Left ventricle myocardium inferior (tissue), 1 donor: ENCODE measurements at places on chromosomes 7 and 10.

DNA sequence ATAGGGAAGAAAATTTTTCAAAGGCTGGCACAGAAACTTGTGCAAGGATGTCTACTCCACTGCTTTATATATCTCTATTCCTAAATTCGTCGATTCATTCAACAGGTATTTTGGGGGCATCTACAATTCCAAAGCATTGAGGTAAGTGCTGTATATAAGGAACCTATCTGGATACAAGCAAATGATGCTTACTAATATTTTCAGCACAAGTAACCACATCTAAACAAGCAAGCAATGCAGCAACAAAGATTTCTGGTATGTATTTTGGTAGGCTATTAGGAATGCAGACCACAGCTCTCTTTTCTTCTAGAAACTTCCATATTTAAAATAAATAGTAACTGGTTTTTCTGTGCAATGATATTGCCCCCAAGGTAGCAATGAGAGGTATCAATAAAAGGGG lies 183.9 kb downstream of the SGMS1 start:
- no peaks in the 10 kb centered on the region for H3K27me3 ChIP-seq
- no peak overlapping the region for H3K4me3 ChIP-seq
- H3K27ac ChIP-seq, result no peak overlapping the region
- no peak for DNase-seq
- H3K36me3 ChIP-seq, result no peaks in the 10 kb centered on the region

DNA sequence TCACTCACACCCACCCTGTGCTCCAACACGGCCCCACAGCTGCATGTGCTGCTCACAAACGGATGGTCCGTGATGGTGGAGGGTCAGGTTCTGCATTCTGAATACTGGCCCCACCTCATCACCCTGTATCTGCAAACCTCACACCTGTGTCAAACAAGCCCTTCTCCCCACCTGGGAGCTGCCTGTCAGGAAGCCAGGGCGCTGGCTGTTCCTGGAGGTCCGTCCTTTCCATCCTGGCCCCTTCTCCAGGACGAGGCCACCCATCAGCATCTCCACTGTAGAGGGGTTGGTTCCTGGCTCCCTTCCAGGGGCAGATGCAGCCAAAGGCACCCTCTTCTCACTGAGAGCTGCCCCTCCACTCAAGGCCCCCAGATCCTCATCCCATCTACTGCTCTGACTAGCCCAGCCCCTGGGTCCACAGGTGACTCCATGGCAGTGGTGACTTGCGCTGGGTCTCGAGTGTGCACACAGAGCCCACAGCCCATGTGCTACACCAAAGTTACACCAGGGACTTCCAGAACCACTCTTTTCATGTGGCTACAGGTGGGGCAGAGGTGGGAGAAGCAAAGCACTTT lies 229.4 kb downstream of the TNS3 start:
- H3K36me3 ChIP-seq, result no peaks in the 10 kb centered on the region
- no peak overlapping the region for H3K27ac ChIP-seq
- no peak overlapping the region for H3K4me3 ChIP-seq
- DNase-seq, result no peak
- H3K27me3 ChIP-seq, result no peaks in the 10 kb centered on the region
- H3K4me1 ChIP-seq, result peaks cover 25% of the 10 kb centered on the region

DNA sequence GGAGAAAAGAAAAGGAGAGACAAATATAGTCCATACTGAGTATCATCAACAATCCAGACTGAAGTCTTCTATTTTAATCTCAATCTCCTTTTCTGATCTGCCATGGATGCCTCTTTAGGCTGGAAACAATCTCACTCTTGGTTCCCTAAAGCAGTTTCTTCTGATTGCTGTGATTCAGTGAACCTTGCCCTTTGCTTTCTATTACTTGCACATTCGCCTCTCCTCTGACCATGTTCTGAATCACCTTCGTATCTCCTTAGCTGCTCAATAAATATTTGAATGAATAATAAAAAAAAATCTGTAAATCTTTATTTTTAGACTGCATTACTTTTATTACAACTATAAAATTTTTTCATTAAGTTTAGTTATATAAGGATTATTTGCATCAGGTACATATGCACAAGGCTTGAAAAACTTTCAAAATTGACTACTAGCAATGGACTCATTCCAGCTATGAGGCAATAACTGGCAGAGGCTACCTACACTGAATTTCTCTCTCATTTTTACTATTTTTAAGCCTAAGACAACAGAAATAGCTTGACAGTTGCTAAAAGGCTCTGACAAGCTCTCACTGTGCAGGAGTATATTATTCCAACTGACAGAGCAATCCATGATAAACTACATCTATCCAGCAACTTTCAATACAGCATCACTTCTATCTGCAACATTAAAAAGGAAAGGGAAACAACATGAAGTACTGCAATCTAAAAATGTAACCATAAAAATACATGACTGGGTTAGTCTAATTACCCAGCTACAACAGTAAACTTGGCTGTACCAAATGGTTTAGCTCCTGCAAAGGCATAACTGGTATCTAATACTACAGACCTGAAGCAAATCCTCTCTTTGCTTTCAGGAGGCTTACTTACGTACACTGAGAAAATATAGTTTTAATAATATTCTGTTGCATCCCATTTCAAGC lies 25.6 kb downstream of the TM9SF3 start:
- H3K27me3 ChIP-seq, result no peaks in the 10 kb centered on the region
- H3K27ac ChIP-seq, result no peak overlapping the region
- DNase-seq, result no peak
- peaks cover 24% of the 10 kb centered on the region for H3K4me1 ChIP-seq

GRCh38 chr10:58513188-58514110 lies 777 bp downstream of the BICC1 start:
- peak; percentile 71 for DNase-seq
- H3K27ac ChIP-seq, result peak overlapping the region; percentile 78
- H3K4me1 ChIP-seq, result peaks cover 14% of the 10 kb centered on the region
- H3K4me3 ChIP-seq, result peak overlapping the region; percentile 72
- H3K36me3 ChIP-seq, result no peaks in the 10 kb centered on the region

DNA sequence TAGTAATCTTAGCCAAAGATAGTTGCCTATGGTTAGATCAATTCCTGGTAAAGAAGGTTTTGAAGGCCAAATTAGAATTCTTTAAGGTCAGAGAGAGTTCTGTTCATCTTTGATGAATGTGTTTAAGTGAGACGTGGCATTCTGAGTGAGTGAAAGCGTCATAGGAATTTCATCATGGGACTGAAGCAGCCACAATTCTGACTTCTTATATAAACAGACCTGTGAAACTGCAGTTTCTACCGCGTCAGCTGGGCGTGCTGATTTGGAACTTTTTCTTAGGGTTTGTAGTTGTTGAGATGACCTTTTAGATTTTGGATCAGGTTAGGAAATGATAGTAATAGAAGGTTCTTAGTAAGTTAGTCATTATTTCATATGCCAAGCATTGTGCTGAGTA lies 103.8 kb downstream of the CNNM2 start:
- H3K4me1 ChIP-seq, result no peaks in the 10 kb centered on the region
- H3K27me3 ChIP-seq, result no peaks in the 10 kb centered on the region
- H3K36me3 ChIP-seq, result no peaks in the 10 kb centered on the region
- no peak overlapping the region for H3K4me3 ChIP-seq
- no peak for DNase-seq
- no peak overlapping the region for H3K27ac ChIP-seq

GRCh38 chr7:28654110-28654509 lies 241.8 kb downstream of the CREB5 start:
- no peak overlapping the region for H3K4me3 ChIP-seq
- no peak overlapping the region for H3K27ac ChIP-seq
- H3K4me1 ChIP-seq, result no peaks in the 10 kb centered on the region
- no peaks in the 10 kb centered on the region for H3K36me3 ChIP-seq
- no peaks in the 10 kb centered on the region for H3K27me3 ChIP-seq

DNA sequence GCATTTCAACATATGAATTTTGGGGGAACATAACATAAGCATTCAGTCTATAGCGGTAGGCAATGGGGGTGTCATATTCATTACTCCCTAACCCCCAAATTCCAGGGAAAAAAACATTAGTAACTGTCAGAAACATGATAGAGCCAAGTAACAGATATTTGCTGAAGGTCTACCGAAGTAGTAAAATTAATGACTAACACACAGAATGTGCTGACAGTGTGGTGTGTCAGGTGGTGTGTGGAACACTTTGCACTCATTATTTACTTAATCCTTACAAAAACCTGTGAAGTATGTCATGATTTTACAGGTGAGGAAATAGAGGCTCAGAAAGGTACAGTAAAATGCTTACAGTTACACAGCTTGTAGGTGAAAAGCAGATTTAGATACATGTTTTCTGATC lies 85.4 kb upstream of the RHOBTB1 start:
- no peak overlapping the region for H3K4me3 ChIP-seq
- no peak overlapping the region for H3K27ac ChIP-seq
- no peaks in the 10 kb centered on the region for H3K36me3 ChIP-seq
- no peaks in the 10 kb centered on the region for H3K27me3 ChIP-seq
- no peaks in the 10 kb centered on the region for H3K4me1 ChIP-seq

DNA sequence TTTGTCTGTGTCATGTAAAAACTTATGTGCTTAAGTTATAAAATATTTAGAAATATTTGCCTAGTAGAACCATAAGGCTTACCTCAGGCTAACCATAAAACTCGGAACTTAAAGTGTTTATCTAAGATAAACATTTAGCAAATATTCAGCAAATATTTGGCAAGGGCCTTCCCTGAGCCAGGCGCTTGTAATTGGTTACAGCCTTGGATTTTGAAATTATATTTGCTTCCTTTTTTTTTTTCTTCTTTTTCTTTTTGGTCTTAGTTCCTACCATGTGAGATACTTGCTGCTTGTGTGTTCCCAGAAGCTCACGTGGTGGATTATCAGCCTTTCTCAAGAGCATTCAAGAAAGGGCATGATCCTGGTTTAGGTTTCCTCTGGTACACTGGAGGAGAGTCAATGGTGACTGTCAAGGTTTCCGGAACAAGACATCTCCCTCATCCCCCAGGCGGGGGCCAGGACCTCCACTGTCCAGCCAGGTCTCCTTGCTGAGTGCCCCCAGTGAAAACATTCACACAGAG lies 5.2 kb upstream of the BRI3 start:
- peaks cover 18% of the 10 kb centered on the region for H3K4me1 ChIP-seq
- H3K36me3 ChIP-seq, result no peaks in the 10 kb centered on the region
- H3K4me3 ChIP-seq, result no peak overlapping the region
- peak overlapping the region; percentile 39 for H3K27ac ChIP-seq
- no peak for DNase-seq

DNA sequence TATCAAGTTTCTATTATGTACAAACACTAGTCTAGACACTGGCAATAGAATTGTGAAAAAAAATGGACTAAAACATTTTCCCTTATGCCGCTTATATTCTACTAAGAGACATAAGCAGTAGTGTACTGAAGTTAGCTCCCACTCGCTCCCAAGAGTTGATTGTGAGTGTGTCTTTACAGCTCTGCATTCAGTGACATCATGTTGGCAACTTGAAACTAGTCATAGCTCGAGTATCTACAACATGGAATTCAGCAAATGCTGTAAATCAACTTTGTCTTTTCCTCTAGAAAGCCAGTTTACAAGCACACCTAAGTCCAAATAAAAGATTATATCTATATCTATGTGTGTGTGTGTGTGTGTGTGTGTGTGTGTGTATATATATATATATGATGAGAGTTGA lies 58.8 kb upstream of the MAGI2 start:
- H3K27me3 ChIP-seq, result no peaks in the 10 kb centered on the region
- no peak overlapping the region for H3K27ac ChIP-seq

DNA sequence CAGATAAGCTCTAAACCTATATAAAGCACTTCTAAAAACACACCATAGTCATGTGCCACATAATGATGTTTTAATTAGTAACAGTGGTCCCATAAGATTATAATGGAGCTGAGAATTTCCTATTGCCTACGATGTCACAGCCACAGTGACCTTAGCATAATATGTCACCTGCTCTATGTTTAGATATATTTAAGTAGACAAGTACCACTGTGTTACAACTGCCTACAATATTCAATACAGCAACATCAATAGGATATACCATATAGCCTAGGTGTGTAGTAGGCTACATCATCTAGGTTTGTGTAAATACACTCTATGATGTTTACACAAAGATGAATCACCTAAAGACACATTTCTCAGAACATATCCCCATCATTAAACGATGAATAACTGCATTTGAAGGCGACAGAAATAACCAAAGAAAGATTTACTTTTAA lies 24.5 kb downstream of the GPR22 start:
- peak overlapping the region; percentile 2 for H3K27ac ChIP-seq
- H3K4me3 ChIP-seq, result peak overlapping the region; percentile 6
- no peak for DNase-seq
- H3K36me3 ChIP-seq, result no peaks in the 10 kb centered on the region
- H3K4me1 ChIP-seq, result peaks cover 18% of the 10 kb centered on the region
- no peaks in the 10 kb centered on the region for H3K27me3 ChIP-seq

GRCh38 chr10:101297901-101298486 lies 56.0 kb upstream of the BTRC start:
- H3K4me1 ChIP-seq, result peaks cover 12% of the 10 kb centered on the region
- H3K27me3 ChIP-seq, result peaks cover 61% of the 10 kb centered on the region
- DNase-seq, result peak; percentile 45
- H3K4me3 ChIP-seq, result no peak overlapping the region

DNA sequence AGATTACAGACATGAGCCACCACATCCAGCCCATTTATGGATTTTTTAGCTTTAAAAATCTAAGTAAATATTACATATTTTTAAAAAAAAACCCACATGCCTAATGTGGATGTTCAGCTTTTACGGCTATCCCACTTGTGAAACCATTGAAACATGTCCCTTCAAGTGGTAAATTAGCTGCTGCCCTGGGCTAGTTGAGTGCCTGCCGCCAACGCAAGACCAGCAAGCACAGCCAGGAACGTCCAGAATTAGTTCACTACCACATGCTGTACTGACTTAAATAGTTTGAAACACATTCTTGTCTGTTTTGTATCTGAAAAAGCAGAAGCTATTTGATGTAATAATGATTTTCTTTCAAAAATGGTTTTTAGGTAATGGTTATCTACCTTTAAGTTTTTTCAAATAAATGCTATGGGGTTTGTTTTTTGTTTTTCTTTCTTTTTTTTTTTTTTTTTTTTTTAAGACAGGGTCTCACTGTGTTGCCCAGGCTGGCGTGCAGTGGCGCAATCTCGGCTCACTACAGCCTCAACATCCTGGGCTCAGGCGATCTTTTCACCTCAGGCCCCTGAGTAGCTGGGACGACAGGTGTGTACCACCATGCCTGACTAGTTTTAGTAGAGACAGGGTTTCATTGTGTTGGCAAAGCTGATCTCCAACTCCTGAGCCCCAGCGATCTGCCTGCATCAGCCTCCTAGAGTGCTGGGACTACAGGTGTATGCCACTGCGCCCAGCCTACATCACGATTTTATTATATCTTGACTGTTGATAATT lies 57.0 kb downstream of the KLRG2 start:
- H3K4me3 ChIP-seq, result no peak overlapping the region
- no peaks in the 10 kb centered on the region for H3K27me3 ChIP-seq
- peaks cover 23% of the 10 kb centered on the region for H3K4me1 ChIP-seq
- peaks cover 36% of the 10 kb centered on the region for H3K36me3 ChIP-seq
- peak; percentile 24 for DNase-seq

- no peaks in the 10 kb centered on the region for H3K4me1 ChIP-seq
- H3K4me3 ChIP-seq, result no peak overlapping the region
- H3K36me3 ChIP-seq, result no peaks in the 10 kb centered on the region
- no peak overlapping the region for H3K27ac ChIP-seq
- DNase-seq, result no peak
- H3K27me3 ChIP-seq, result no peaks in the 10 kb centered on the region
Measured at GRCh38 chr10:48948470-48949037, 8.9 kb upstream of the LRRC18 start.

- no peaks in the 10 kb centered on the region for H3K36me3 ChIP-seq
- peaks cover 11% of the 10 kb centered on the region for H3K4me1 ChIP-seq
- H3K4me3 ChIP-seq, result no peak overlapping the region
Measured at GRCh38 chr10:114244126-114244525, 5.1 kb downstream of the VWA2 start.
